ENCODE measurements at places on chromosomes 1 and 21.
A peak's percentile ranks its signal among the peaks of the same experiment; 100 is the strongest.

DNA sequence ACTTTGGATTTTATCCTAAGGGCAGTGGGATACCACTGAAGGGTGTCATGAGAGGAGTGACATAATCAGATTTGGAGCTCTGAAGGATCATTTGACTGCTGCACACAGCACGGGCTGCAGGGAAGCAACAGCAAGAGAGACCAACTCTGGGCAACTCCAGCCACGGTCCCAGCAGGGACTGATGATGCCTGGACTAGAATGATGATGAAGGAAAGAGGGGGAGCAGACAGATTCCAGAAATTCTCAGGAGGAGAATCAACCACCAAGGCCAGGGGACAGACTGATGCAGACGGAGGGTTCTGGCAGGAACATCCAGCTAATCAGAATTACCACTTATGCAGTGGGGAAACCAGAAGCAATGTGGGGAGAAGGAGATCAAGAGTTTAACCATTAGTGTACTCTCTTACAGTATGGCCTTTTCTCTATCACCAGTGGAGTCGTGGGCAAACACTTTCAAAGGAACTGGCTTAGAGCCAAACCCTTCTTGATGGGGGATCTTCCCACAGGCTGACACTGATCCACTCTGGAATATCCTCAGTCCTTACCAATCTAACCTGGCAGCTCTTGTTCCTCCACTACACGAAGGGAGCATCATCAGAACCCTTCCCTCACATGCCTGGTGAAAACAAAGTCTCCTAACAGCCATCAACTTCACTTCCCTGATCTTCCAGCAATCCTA lies 3.3 kb downstream of the URB1 start:
- DNase-seq, result no peak

GRCh38 chr1:156840186-156840897 lies 18.6 kb downstream of the INSRR start:
- no peak for DNase-seq

GRCh38 chr1:172826096-172826741 lies 167.3 kb downstream of the FASLG start:
- DNase-seq, result peak; percentile 32

- no peak for DNase-seq
Measured at GRCh38 chr21:25913479-25913878, 178.7 kb downstream of the GABPA start.

DNA sequence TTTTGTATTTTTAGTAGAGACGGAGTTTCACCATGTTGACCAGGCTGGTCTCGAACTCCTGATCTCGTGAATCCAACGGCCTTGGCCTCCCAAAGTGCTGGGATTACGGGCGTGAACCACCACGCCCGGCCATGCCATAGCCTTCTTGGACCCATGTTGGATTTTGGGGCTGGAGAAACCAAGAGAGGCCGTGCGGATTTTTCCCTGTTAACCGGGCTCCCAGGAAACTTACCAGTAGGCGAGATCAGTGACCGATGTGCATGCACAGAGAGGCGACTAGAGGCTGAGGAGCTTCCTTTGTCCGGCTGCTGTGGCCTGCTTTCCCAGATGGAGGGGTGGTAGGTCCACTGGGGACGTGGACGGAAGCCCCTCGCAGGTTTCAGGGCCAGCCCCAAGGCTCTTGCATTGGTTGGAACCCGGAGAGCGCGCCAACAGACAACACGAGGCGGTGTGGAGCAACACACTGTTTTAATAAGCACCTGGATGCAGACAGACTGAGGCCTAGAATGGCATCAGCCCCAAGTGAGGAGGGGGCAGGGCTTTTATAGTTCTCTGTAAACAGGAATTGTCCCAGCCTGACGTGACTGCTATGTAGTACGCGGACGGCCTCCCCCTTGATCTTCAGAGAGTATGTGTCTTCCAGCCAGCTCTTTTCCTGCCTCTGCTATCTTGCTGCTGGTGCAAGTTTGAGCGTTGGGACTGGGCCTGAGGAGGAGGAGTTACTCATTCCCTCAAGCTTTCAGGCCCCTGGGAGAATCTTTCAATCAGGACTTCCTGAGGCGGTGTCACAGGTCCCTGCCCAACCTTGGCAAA lies at the start of gene ERVH48-1:
ERVH48-1 (minus strand) TSS at position 517 of the 813 bp plus-strand sequence. CDS start 6,624 bp downstream, outside the sequence.
- DNase-seq, result no peak

- no peak for DNase-seq
Measured at GRCh38 chr1:112264553-112264952, 131.5 kb upstream of the CTTNBP2NL start.

All from iPS-NIHi11 (cell line).